ENCODE measurements at places on chromosomes 2 and 18.

GRCh38 chr2:196718419-196719109 is 79.0 kb downstream of the CCDC150 start:
- no peak for DNase-seq

DNA sequence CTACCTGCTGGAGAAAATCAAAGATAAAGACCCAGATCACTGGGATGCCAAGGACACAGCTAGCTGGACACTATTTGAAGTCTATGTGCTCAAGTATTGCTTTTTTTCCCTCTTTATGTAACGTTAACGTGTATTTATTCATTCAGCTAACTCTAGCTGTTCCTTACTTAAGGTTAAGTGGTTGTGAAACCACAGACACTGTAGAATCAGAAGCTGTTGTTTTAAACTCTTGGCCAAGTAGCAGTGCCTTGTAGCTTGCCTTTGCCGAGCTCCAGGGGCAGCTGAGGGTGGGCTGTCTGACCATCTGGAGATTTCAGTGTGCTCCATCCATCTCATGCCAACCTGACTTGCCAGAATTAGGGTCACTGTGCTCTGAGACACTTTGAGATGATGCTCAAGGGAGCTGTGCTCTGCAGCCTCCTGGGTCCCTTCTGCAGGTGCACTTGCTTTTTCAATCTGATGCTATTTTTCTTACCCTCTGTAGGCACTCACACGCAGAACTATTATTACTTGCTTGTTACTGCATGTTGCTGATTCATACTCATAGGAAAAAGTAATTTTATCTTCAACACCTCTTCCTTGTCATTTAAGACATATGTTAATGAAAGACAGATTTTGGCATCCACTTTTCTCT is 116.2 kb downstream of the METTL8 start:
- no peak for DNase-seq

DNA sequence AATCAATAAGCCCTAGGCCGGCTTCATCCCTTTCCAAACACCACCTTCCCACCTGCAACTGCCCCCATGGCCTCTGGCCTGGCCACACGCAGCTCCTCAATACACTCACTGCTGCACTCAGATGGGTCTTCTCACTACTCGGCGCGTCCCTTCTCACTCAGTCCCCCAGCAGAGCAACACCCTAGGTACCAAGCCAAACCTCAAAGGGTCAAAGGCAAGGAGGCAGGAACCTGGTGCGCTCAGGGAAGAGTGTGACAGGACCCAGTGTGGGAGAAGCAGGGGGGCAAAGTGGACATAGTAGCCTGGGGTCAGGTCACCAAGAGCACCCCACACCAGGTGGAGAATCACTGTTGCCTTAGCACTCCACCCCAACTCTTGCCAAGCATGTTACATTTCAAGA is 90.6 kb downstream of the TTC32 start:
- no peak for DNase-seq

DNA sequence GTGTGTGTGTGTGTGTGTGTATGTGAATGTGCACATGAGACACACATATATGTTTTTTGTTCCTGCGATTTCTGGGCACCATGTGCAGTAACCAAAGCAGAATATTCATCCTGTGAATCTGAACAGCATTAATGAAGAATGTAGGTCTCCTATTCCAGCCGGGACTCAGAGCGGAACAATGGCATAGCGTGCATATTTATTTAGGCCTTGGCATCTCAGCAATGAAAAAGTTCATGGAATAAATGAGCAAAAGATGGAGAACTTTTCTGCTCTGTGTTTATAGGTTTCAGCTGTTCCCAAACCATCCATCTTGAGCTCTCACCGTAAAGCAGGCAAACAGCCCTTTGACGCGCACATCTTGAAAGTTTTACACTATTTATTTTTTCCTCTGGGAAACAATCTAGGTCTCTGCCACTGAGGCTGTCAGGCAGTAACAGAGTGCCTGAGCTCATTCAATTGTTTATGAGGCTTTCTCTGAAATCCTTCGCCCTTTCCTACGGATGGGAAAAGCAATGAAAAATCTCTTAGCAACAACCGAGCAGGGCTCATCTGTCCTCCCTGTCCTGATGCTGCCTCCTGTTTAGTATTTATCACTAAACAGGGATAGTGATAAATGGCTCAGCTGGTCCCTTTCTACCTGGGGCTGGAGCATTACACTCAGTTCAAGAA is 146.2 kb upstream of the MSH6 start:
- no peak for DNase-seq

DNA sequence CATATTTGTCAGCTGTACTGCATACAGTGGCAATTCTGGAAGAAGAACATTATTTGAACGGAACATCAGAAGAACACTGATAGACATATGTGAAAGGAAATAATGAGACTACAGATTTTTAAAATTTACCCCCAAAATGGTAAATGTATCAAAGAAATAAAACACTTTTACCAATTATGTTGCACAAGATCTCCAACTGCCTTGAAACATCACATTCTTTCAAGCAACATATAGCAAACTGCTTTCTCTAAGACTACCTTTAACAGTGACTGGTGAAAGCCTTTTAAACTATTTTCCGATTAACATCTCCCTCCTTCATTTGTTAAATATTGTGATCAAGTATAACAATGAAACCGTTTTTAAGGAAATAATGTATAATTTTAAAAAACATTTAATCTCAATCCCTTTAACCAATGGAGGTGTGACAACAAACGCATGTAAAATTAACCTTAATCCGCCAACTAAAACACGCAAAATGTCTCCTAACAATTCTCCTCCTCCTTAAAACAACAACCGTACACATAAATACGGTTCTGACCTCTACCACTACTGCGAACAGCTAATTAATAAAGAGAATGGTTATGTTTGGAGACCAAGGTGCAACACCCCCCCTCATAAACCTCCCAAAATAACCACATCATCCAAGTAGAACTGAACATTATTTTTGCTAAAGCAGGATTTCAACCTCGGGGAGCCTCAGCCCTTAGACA is 2.4 kb downstream of the FBXO11 start:
- DNase-seq, result no peak

GRCh38 chr2:31828891-31829290 is 181.9 kb downstream of the MEMO1 start:
- no peak for DNase-seq

GRCh38 chr2:25664183-25664964 is 9.0 kb downstream of the DTNB start:
- peak; percentile 15 for DNase-seq

DNA sequence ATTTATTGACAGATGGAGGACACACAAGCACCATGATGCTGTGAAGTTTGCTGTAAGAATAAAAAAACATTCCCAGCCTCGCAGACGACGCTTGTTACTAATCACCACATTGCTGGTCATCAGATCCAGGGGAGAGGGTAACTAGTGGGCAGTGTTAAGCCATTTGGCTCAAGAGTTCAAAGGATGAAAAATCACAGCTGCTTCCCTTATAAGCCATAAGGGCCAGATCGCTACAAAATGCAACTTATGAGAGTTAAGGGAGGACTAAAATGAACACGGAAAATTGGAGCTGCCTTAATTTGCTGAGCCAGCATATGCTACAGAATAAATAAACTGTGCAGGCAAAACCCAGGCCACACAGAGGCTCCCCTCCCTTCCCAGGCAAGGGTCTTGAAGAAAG is 522.6 kb downstream of the TDRD15 start:
- no peak for DNase-seq

GRCh38 chr2:132009177-132009873 is 152.4 kb downstream of the ANKRD30BL start:
- DNase-seq, result no peak
